ENCODE measurements at places on chromosomes 1 and 21.
A peak's percentile ranks its signal among the peaks of the same experiment; 100 is the strongest.

- DNase-seq = no peak
Observed at GRCh38 chr1:213054733-213055591, 3.9 kb downstream of the RPS6KC1 start.

DNA sequence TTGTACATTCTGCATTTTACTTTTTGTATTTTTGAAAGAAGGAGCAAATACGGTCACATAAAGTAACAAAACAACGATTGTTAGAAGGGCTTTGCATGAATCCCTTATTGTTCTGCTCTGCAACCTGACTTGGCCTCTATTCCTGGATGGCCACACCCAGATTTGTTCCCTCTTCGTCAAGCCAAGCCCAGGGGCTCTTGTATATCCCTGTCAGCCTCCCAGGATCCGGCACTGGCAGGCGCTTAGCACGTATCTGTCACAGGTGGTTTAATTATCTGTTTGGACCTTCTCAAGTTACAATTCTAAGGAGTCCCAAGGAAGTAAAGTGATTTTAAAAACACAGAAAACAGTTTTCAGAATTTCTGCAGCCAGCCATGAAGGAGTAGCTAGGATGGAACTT, 28.0 kb downstream of the CRYAA start:
- DNase-seq = peak; percentile 21

GRCh38 chr1:39258146-39258924, 53.8 kb downstream of the MACF1 start:
- DNase-seq = peak; percentile 88

- no peak for DNase-seq
Observed at GRCh38 chr1:41745022-41745421, 173.7 kb downstream of the HIVEP3 start.

- no peak for DNase-seq
Observed at GRCh38 chr1:73604739-73605138, 593.2 kb downstream of the LRRIQ3 start.

DNA sequence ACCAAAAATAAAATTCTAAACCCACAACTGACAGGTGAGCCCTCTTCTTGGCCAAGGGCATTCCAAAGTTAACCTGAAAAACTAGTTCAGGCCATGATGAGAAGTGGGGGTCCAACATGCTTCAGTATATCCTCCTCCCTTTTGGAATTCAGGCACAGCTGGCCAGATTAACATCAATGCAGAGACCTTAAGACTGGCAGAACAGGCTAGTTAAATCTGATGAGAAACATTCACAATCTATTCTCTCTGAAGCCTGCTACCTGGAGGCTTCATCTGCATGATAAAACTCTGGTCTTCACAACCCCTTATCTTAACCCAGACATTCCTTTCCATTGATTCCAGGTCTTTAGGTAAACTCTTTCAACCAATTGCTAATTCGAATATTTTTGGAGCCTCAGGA, 26.7 kb upstream of the ZBTB8B start:
- no peak for DNase-seq

- no peak for DNase-seq
Observed at GRCh38 chr1:106249365-106249764, 807.1 kb upstream of the PRMT6 start.

GRCh38 chr21:28522014-28522799, 470.5 kb downstream of the LTN1 start:
- DNase-seq = no peak

- no peak for DNase-seq
Observed at GRCh38 chr1:2290171-2290578, 62.1 kb downstream of the SKI start.

GRCh38 chr1:113998361-113998760, 19.1 kb downstream of the OLFML3 start:
- no peak for DNase-seq

All from HuH-7 (cell line).